HCEC 1CT (cell line): ENCODE measurements at places on chromosomes 12 and 14.
A peak's percentile ranks its signal among the peaks of the same experiment; 100 is the strongest.

DNA sequence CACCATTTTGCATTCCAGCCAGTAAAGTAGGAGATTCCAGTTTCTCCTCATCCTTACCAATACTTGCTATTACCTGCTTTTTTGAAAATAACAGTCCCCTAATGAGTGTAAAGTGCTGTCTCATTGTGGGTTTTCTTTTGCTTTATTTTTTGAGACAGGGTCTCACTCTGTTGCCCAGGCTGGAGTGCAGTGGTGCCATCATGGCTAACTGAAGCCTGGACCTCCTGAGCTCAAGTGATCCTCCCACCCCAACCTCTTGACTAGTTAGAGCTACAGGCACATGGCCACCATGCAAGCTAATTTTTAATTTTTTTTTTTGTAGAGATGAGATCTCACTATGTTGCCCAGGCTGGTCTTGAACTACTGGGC is 60.6 kb downstream of the NINJ2 start:
- no peak for DNase-seq

DNA sequence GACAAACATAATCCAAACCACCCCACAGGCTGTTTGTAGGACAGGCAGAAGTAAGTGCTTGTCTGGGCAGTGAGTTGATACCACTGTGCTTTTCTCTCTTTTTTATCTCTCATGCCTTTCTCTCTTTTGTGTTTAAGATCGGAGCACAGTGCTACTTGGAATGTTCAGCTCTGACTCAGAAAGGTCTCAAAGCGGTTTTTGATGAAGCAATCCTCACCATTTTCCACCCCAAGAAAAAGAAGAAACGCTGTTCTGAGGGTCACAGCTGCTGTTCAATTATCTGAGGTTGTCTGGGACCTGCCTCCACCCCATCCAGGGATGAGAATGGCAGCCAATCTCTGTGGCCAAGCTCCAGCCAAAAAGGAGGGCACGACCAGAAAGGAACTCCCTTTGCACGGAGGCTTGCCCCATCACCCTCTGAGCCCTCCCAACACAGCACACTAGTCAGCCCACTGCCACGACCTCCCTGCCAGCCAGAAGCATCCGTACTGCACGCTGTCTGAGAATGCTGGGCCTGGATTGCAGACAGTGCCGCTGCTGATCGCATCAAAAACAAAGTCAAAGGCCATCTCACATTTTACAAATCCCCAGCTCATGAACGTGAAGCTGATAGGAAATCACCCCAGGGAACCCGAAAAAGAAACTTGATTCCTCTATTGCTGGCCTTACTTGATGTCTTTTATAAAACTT is 27.8 kb downstream of the GPHB5 start:
- DNase-seq, result no peak

- no peak for DNase-seq
Observed at GRCh38 chr12:121774968-121775474, 18.5 kb downstream of the RHOF start.

DNA sequence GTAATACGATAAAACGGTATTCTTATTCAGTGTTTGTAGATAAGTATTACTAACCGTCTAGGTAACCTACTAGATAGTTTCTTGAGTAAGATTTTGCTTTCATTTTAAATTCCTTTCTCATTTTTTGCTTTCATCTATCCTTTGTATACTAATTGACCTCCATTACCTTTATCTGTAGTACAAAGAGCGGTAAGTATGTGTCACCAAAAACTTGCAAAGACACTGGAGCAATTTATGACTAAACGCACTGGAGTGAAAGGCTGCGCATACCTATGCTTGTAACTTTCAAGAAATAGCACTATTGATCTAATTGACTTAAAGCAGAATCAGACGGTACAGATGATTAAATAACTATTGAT is 1.7 kb downstream of the ARHGAP5 start:
- DNase-seq, result peak; percentile 17

GRCh38 chr12:132437943-132438700 is 51.8 kb upstream of the FBRSL1 start:
- no peak for DNase-seq

DNA sequence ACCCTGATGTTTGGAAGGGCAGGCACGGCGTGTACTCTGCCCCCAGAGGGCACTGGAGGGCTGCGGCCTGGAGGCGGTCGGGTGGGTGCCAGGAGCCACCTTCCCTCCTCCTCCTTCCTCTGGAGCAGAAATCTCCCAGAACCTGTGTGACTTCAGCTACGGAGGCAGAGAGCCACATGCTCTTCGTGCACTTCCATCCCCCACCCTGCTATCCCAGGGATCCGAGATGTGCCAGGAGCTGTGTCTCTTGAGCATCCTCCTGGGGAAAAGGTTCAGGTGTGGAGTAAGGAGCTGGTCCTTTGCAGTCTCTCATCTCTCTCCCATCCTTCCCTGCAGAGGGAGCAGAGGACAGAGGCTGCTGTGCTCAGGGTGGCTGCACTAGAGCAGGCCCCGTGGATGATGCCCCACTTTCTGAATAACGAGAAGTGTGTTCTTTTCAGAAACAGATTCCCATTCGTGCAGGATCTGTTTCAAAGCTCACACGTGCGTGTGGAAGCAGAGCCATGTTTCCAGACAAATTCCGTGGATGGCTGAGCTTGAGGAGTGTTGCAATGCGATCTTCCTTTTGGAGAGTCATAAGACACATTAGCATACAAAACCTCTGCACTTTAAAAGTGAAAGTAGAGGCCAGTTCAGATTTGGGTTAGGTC is 162.9 kb downstream of the ADGRD1 start:
- DNase-seq, result no peak

GRCh38 chr12:19437996-19438395 is 1.3 kb upstream of the AEBP2 start:
- no peak for DNase-seq

DNA sequence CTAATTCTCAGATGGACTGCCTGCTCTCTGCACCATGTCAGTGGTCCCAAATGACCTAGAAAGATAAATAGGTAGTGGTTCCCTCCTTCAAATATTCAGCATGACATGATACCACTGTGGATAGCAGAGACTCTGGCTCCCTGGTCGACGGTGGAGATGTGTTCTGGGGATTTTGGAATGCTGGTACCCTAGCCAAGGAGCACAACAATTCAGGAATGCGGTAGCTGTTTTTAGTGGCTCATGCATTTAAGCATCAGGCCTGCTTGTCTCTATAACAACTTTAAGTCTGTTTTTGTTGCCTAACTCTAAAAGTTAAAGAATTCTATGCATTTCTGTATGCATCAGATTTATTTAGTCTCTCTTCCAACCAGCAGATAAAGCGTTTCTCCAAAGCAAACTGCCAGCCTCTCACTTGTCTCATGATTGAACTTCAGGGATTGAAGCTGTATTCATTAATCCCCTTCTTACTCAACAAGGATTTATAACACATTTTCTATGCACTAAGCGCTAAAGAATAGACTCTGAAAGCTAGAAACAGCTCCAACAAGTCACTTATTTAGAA is 164.9 kb upstream of the BMP4 start:
- DNase-seq, result no peak

GRCh38 chr12:108819920-108820706 is 37.3 kb downstream of the SSH1 start:
- DNase-seq, result no peak

DNA sequence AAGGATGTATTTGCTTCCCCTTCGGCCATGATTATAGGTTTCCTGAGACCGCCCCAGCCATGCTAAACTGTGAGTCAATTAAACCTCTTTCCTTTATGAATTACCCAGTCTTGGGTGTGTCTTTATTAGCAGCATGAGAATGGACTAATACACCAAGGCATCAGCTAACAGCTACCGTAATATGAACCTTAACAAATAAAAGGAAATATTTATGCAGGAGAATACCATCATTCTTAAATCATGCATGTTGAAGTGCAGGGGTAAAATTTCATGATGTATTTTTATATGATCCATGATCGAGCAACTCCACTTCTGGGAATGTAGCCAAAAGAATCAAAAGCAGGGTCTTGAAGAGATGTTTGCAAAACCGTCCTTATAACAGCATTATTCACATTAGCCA is 379.0 kb downstream of the NPAS3 start:
- no peak for DNase-seq

GRCh38 chr12:52080403-52081251 is 1.1 kb downstream of the SMIM41 start:
- DNase-seq, result no peak

GRCh38 chr12:131092901-131093603 is 139.3 kb downstream of the ADGRD1 start:
- DNase-seq, result no peak

- peak; percentile 47 for DNase-seq
Observed at GRCh38 chr12:67433385-67434175, 164.4 kb downstream of the CAND1 start.

DNA sequence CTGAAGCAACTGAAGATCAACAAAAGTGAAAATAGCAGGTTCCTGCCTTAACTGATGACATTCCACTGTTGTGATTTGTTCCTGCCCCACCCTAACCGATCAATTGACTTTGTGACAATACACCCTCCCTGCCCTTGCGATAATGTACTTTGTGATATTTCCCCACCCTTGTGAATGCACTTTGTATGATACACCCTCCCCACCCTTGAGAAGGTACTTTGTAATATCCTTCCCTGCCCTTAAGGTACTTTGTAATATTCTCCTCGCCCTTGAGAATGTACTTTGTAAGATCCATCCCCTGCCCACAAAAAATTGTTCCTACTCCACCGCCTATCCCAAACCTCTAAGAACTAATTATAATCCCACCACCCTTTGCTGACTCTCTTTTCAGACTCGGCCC is 41.4 kb downstream of the BCAT1 start:
- DNase-seq, result no peak

DNA sequence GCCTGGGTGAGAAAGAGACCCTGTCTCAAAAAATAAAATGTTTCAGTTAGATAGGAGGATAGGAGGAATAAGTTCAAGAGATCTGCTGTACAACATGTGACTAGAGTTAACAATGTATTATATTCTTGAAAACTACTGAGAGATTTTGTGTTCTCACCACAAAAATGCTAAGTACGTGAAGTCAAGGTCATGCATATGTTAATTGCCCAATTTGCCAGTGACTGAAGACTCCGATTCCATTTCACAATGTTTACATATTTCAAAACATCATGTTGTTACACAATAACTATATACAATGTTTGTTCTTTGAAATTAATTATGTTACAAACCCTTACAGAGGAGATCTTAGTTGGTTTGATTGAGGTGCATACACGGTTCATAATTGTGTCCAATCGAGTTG is 52.1 kb downstream of the SLC15A4 start:
- peak; percentile 52 for DNase-seq

DNA sequence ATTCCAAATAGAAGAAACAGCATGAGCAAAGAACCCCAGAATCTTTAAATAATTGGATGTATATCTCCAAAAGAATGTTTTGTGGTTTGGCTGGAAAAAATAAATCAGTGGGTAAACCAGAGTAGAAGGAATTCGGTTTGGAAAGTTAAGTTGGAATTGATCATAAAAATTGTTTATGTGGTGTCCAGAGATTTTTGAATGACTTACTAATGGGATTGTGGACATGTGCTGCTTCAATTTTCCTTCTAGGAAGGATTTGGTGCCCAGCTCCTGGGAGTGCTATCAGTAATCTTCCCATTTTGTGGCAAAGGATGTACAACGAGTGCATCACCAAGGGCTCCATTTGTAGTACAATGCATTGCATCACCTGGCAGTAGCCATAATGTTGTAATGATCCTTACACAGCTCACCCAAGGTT is 224.8 kb downstream of the SLC16A7 start:
- peak; percentile 68 for DNase-seq

DNA sequence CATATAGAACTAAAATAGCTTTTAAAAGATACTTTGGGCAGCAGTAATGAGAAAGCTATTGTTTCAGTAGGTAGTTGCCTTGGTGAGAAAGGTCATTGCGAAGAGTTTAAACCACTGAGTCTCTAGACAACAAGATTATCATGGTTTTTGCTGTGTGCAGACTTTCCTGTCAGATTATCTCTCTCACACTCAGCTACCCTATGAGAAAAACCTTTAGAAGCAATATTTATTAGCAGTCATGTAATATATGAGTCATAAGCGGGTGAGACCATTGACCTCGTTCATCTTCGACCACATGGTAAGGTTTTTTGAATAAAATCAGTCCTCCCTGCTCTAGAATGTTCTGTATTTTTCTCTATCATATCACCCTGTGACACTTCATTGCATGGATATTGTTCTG is 59.9 kb downstream of the GPR65 start:
- no peak for DNase-seq

DNA sequence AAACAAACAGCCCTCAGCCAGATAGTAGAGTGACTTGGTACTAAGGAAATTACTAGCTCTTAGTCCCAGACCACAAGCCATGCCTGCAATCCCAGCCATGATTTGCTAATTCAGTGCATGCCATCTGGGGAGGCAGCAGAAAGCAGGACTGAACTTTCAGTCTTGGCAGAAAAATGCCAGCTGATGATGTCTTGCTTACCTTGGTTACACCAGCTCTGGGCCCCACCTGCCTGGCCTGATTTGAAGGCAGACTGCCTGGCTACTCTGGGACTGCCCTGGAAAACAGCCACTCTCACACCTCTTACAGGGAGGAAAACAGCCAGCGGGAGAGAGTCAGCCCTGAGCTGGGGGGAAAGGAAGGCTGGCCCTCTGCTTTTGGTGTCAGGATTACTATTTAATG is 4.6 kb upstream of the UNC119B start:
- DNase-seq, result no peak

- DNase-seq, result no peak
Observed at GRCh38 chr12:93804392-93805179, 127.4 kb downstream of the CRADD start.

GRCh38 chr12:63782466-63782865 is 2.8 kb downstream of the RXYLT1 start:
- no peak for DNase-seq
